ENCODE measurements at places on chromosomes 6 and 20. TPM values are rescaled to one million over a fixed set of nuclear protein-coding genes. Genes with fewer than 3 reads are reported as not detected.

Gene DLK2
- not detected for total RNA-seq

GRCh38 chr20:32608664-32609015 is 23.5 kb upstream of the NOL4L start:
- H3K27me3 ChIP-seq: no peaks in the 10 kb centered on the region
- DNase-seq: no peak
- no peak overlapping the region for H3K4me3 ChIP-seq
- H3K36me3 ChIP-seq: no peaks in the 10 kb centered on the region
- no peak overlapping the region for H3K27ac ChIP-seq
- no peaks in the 10 kb centered on the region for H3K4me1 ChIP-seq

DNA sequence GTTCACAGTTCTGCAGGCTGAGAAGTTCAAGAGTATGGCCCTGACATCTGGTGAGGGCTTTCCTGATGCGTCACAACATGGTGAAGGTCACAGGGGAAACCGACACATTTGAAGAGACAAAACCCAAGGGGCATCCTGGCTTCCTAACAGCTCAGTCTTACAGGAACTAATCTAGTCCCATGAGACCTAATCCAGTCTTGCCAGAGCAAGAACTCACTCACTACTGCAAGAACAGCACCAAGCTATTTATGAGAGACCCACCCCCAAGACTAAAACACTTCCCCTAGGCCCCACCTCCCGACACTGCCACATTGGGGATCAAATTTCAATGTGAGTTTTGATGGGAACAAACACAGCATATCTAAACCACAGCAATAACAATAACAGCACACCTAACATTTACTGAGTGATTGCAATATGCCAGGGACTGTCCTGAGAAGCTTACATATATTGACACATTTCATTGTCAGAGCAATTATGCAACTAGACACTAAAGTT is 46.6 kb downstream of the TPBG start:
- peaks cover 18% of the 10 kb centered on the region for H3K4me1 ChIP-seq
- H3K27ac ChIP-seq: 0 out of 2 replicates have a peak overlapping the region, but pooled peaks have one; percentile 45
- DNase-seq: no peak
- no peaks in the 10 kb centered on the region for H3K36me3 ChIP-seq

GRCh38 chr20:23157734-23158133 is 71.6 kb upstream of the CD93 start:
- H3K27me3 ChIP-seq: no peaks in the 10 kb centered on the region
- DNase-seq: no peak
- H3K4me3 ChIP-seq: no peak overlapping the region
- peaks cover 38% of the 10 kb centered on the region for H3K4me1 ChIP-seq

- no peaks in the 10 kb centered on the region for H3K36me3 ChIP-seq
- H3K27ac ChIP-seq: no peak overlapping the region
- peaks cover 20% of the 10 kb centered on the region for H3K27me3 ChIP-seq
- no peak for DNase-seq
- no peak overlapping the region for H3K4me3 ChIP-seq
Measured at GRCh38 chr6:36840432-36841403, 1.5 kb upstream of the CPNE5 start.

- peaks cover 19% of the 10 kb centered on the region for H3K4me1 ChIP-seq
- no peaks in the 10 kb centered on the region for H3K27me3 ChIP-seq
- H3K4me3 ChIP-seq: no peak overlapping the region
- no peak overlapping the region for H3K27ac ChIP-seq
- no peak for DNase-seq
- no peaks in the 10 kb centered on the region for H3K36me3 ChIP-seq
Measured at GRCh38 chr6:90212274-90212673, 84.4 kb downstream of the BACH2 start.

- 0 out of 2 replicates have a peak overlapping the region, but pooled peaks have one; percentile 17 for H3K27ac ChIP-seq
- peaks cover 47% of the 10 kb centered on the region for H3K4me1 ChIP-seq
- H3K4me3 ChIP-seq: no peak overlapping the region
- H3K36me3 ChIP-seq: no peaks in the 10 kb centered on the region
Measured at GRCh38 chr20:58078741-58079522, 149.5 kb downstream of the ANKRD60 start.

GRCh38 chr6:135129136-135129856 is 51.8 kb upstream of the MYB start:
- H3K4me3 ChIP-seq: no peak overlapping the region
- H3K36me3 ChIP-seq: no peaks in the 10 kb centered on the region
- DNase-seq: no peak
- no peak overlapping the region for H3K27ac ChIP-seq
